ENCODE measurements at places on chromosomes 3 and 15.

GRCh38 chr3:72947715-72948490, 48.7 kb upstream of the PPP4R2 start:
- DNase-seq = no peak

DNA sequence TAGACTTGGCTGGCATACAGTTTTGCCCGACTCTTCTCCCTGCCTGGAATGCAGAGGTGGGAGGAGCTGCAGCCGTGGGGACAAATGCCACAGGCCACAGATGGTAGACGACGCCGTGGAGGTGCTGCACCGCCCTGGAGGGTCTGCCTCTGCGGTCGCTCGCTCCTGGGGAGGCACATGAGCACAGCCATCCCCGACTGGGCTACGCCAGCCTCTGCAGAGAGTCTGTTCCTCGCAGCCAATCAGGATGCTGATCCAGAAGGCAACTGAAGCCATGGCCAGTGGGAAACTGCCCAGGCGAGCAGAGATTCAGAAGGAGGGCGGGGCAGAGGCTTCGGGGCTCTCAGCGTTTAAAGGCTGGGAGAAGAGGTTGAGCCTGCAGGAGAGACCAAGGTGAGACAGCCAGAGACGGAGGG, 11.9 kb upstream of the LRRC15 start:
- no peak for DNase-seq

GRCh38 chr3:14425581-14426304, 23.3 kb downstream of the SLC6A6 start:
- DNase-seq = no peak

- DNase-seq = no peak
Measured at GRCh38 chr3:187902041-187902471, 156.8 kb upstream of the BCL6 start.

DNA sequence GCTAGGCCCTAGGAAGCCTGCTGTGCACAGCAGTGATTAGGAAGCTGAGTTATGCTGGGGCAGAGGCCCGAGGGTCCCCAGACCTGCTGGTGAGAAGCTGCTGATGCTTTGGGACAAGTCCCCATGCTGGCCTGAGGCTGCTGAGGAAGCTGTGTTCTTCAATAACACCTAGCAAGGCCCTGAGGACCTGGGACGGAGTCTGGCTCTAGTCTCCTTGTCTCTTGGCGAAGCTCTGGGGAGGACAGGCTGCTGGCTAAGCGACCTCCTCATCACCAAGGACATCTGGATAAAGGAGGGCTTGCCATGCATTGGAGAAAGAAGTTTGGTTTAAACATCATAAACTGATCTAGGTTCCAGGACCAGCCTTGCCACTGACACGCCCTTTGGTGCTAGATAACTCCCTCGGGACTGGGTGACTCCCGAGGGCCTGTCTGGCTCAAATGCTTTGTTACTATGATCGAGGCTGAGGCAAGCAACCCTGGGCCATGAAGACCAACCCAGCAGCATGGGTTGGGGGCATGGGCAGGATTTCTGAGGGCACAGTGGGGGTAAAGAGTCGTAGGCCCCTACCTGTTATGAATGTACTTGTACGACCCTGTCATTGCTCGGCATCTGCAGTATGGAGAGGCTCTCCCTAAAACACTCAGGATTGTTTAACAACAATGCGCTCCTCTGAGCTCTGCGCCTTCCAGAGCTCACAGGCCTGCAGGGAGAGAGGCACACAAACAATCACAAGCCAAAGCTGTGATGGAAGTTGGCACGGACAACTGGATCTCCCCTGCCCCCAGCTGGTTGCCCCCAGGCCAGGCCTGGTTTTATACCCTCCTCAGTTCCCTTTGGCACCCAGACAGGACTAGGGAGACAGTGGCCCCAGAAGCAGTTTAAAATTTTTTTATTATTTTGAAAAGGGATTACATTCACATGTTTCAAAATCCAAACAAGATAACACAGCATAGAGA, 64.4 kb downstream of the LINGO1 start:
- DNase-seq = no peak

DNA sequence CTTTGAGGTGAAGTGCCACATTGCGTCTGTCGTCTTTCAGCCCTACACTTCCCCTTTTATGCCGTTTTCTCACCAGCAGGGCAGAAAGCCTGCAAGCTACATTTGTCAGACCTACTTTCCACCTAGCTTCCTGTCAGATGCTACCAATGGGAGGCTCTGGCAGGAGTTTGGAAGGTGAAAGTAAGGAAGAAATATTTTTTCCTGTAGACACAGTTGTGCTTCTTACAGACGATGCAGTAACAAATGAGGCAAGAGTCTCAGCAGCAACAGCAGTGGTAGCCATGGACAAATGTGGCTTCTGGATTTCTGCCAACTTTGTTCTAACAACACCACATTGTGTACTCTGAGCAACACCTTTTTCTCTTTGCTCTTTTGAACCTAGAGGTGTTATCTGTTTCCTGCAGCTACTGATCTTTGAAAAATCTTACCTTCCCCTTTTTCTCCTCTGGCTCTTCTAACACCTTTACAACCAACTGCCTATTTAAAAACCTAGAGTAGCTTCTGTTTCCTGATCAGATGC, 70.6 kb upstream of the STT3B start:
- DNase-seq = no peak

DNA sequence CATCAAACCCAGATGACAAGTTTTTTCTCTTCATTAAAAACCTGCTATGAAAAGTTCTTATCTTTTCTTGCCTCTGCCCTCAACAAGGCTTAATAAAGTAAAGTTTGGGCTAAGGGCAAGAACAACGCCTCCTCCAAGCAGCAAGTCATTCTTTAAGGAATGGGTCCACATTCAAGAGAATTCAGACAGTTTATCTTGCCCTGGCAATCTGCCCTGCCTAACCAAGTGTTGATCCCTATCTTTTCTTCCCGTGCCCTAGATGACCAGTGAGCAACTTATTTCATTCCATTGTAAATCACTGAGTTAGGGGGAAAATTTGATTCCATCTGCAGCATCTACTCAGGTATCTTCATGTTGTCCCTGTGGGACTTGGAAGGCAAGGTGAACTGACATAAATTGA, 370.3 kb upstream of the DPPA4 start:
- no peak for DNase-seq

- no peak for DNase-seq
Measured at GRCh38 chr3:99250821-99251355, 349.4 kb upstream of the DCBLD2 start.

- DNase-seq = no peak
Measured at GRCh38 chr3:52834871-52835501, at the start of gene MUSTN1. MUSTN1 (minus strand) TSS chr3:52835019; CDS start chr3:52834948, 71 bp downstream.

GRCh38 chr3:118666-119065, 77.9 kb upstream of the CHL1 start:
- no peak for DNase-seq

DNA sequence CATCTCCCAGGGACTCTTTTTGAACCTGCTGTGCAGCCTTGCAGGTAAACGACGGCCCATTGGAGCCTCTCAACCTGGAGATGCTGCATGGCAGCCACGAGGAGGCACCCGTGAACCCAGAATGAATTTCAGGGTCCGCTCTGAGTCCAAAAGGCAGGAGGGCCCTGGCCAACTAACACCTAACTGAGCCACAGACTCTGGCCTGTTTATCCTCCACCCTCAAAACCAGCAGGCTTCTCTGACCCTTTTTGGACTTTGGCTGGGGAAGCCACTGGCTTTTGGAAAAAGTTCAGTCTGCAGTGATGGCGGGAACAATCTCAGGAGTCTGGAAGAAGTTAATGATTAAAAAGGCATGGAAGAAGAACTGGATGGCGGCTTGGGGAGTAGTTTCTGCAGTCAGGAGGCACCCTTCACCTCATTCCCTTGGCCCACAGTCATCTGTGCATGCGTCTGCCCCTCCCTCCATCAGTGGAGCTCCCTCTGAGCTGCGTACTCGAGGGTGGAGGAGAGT, 4.1 kb downstream of the PXYLP1 start:
- DNase-seq = no peak

DNA sequence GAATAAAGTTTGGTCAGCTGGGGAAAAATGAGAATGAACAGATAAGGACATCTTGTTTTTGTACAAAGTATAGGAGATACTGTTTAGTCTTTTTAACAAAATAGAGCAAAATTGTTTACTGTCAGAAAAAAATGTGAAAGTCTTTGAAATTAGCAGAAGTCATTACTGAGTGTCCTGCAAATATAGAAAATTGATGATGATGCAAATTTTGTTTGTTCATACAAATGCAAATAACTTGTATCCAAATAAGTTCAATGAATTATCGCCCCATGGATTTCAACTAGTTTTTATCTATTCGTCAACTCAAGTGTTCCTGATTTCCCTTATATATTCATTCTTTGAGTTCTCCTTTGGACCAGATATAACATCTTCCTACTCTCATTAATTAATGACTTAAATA, 378.0 kb upstream of the SGO1 start:
- DNase-seq = no peak

GRCh38 chr15:77167406-77167805, 96.5 kb upstream of the TSPAN3 start:
- no peak for DNase-seq
